ENCODE measurements at places on chromosomes 5 and 9.

GRCh38 chr9:4574657-4575243, 84.5 kb downstream of the SLC1A1 start:
- no peak for DNase-seq

- DNase-seq = no peak
Measured at GRCh38 chr9:105132606-105133005, 111.8 kb upstream of the SLC44A1 start.

GRCh38 chr5:6206501-6206900, 171.8 kb downstream of the MED10 start:
- DNase-seq = no peak

DNA sequence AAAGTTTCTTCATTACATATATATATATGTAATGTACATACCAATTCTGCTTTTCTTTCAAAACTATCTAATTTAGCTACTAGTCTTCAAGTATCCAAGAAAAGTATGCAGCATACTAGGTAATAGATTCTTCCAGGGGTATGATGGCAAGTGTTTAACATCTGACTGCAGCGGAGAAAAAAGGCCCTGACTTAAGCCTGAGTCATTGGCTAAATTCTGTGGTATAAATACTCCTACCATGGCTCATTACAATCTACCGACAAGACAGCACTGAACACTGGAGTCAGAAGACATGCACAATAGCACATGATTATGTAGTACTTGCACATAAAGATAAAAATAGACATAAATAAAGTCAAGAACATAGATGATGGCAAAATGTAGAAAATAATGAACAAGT, 439.9 kb downstream of the BRINP1 start:
- DNase-seq = no peak

GRCh38 chr5:180647941-180648500, 1.4 kb downstream of the FLT4 start:
- no peak for DNase-seq

DNA sequence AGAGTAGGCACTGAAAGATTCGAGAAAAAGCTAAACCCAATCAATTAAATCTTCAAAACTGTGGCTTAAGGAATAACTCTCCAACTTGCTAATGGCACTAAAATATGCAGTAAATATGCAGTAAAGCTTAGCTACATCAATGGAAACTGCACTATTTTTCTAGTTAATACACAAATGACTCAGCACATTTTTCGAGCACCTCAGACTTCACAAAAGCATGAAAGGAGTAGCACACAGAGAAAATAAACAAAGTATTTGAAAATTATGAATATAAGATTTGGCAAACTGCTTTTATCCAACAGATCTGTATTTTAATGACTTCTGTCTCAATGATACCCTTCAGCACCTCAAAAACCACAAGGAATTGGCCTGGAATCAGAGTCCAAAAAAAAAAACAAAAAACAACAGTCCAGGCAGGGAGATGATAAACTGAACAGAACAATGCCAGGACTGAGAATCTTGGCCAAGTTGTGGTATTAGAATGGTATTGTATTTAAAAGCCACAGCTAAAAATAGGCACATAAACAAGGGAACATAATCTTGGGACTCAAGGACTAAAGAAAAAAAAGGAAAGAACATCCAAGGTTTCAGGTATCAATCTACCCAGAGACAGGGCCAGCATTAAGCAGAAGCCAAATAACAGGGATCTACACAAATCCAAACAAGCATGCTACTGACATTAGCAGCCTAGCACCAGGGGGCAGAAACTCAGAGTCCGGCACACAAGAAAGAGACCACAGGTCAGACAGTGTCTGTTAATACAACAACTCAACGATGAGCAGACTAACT, 21.4 kb downstream of the TMEM245 start:
- DNase-seq = no peak

- no peak for DNase-seq
Measured at GRCh38 chr9:126615245-126615790, 1.6 kb downstream of the LMX1B start.

GRCh38 chr9:131886826-131887225, 146.9 kb upstream of the RAPGEF1 start:
- DNase-seq = no peak

- no peak for DNase-seq
Measured at GRCh38 chr9:75962013-75962661, 71.7 kb downstream of the PCSK5 start.

GRCh38 chr9:35646533-35647265, 4.0 kb downstream of the SIT1 start:
- DNase-seq = peak; percentile 37

DNA sequence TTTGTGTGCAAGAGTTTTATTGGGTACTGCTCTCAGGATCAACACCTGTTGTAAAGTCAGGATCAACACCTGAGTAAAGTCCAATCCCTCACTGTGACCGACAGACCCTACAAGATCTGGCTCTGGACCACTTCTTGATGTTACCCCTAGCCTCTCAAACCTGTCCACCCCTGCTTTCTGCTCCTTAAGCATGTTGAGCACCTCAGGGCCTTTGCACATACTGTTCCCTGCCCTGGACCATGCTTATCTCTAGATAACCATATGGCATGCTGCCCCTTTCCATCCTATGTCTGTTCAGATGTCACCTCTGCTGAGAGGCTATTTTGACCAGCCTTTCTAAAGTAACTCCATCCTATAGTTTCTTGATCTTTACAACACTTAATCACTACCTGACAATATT, 269.6 kb downstream of the SMARCA2 start:
- no peak for DNase-seq

- DNase-seq = no peak
Measured at GRCh38 chr9:104900871-104901270, 27.1 kb downstream of the ABCA1 start.

DNA sequence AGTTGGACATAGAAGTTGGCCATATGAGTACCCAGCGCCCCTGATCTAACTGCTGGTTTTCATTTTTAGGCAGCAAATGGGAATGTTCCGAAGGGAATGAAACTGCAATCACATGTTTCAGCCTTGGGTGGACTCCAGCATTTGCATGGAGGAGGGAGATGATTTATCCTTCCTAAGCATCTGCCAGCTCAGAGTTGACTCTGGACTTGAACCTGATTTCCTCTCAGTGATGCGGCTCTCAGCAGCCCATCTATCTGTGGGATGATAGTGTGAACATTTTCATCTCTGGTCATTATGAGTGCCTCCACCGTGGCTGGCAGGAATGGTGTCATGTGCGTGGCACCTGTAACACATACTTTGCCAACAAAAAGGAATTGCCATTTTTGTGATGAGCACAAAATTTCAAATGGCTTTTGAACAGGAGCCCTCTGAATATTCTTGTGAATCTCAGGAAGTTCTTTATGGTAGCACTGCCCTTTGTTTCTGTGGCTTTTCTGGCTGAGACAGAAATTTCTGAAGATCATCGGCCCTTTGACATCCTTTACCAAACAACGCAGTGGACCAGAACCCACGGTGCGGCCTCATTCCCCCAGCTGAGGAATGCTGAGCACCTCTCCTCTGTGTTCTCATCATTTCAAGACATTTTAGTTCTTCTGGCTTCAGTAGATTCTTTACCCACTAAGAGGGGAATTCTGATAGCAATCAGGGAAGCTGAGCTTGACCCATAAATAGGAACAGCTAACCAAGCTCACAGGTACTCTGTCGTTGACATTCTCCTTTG, 28.5 kb downstream of the FUBP3 start:
- no peak for DNase-seq

GRCh38 chr5:61755726-61756222, 423.7 kb downstream of the ZSWIM6 start:
- no peak for DNase-seq

GRCh38 chr5:73482383-73483136, 15.7 kb upstream of the BTF3 start:
- no peak for DNase-seq

DNA sequence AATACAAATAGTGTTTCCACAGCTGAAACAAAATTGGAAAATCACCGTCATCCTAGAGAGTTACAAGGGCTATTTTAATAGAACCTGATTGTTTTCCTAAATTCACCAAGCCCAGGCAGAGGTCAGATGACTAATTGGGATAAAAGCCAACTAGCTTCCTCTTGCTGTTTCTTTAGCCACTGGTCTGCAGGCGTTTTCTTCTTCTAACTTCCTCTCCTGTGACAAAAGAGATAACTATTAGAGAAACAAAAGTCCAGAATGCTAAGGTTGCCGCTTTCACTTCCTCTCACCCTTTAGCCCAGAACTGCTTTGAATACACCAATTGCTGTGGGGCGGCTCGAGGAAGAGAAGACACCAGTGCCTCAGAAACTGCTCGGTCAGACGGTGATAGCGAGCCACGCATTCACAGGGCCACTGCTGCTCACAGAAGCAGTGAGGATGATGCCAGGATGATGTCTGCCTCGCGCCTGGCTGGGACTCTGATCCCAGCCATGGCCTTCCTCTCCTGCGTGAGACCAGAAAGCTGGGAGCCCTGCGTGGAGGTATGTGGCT, at the start of gene TLR4:
TLR4 (plus strand) TSS at position 380 of the 552 bp plus-strand sequence; CDS start at position 450, 70 bp downstream.
- DNase-seq = no peak

DNA sequence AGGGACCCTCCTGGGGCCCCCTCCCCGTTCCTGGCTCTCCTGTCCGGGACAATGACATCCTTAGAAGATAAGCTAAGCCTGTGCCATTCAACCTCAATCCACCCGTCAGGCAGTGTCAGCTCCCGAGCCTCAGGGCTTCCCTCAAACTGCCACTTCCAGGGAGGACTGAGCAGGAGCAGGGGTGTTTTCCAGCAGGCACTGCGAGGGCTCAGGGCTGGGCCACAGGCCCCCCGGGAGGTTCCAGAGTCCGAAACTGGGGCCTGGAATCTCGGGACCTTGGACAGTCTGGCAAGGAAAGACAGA, 26.2 kb downstream of the LHX3 start:
- no peak for DNase-seq

DNA sequence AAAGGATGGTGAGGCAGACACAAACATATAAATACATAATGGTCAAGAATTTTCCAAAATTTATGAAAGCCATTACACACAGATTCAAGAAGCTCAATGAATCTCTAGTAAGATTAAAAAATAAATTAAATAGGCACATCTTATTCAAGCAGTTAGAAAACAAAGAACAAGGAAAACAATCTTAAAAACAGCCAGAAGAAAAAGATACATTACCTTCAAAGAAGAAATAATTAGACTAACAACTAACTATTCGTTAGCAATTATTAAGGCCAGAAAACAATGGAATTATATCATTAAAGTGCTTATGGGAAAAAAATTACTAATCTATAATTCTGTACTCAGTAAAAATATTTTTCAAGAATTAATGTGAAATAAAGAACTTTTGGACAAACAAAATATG, 593.1 kb downstream of the EBF1 start:
- no peak for DNase-seq

GRCh38 chr5:125277494-125278154, 531.2 kb upstream of the ZNF608 start:
- DNase-seq = no peak

DNA sequence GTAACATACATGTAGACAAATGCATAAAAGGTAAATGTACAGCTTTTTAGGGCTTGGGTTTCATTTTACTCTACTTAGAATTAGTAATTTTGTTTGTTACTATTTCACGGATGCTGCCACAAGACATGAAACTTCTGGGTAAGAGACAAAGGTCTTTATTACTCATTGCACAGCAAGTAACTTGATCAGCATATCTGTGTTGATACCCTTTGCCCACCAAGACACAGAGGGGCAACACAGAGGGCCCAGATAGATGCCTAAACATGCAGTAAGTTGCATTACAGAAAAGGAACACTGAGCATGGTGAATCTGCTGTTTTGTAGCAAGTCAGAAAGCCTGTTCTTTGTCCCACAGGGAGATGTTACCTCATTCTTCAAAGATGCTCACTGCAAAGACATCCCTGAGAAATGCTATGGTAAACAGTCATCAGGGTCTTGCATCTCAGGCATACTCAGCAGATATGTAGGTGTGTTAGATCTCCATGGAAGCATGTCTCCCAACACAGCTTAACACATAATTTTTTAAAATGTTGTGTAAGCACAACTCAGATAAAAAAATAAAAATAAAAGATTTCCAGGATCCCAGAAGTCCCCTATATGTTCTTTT, 10.3 kb downstream of the ITGA2 start:
- no peak for DNase-seq

DNA sequence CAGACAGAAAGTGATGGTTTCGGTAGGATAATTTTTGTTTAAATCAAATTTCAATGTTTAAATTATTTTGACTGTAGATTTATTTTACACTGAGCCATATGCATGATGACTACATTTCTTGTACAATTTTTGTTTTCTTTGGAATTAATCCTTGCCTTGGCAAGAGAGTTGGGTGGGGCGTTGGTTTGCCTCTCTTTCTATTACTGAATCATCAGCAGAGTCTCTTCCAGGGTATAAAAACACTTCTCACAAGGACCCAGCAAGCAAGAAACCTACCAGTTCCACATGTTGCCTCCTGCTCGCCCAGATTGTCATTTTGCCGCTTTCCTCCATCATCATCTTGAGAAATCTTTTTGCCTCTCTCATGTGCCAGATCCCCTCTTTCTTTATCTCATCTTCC, 455.0 kb upstream of the DMAC1 start:
- DNase-seq = no peak

DNA sequence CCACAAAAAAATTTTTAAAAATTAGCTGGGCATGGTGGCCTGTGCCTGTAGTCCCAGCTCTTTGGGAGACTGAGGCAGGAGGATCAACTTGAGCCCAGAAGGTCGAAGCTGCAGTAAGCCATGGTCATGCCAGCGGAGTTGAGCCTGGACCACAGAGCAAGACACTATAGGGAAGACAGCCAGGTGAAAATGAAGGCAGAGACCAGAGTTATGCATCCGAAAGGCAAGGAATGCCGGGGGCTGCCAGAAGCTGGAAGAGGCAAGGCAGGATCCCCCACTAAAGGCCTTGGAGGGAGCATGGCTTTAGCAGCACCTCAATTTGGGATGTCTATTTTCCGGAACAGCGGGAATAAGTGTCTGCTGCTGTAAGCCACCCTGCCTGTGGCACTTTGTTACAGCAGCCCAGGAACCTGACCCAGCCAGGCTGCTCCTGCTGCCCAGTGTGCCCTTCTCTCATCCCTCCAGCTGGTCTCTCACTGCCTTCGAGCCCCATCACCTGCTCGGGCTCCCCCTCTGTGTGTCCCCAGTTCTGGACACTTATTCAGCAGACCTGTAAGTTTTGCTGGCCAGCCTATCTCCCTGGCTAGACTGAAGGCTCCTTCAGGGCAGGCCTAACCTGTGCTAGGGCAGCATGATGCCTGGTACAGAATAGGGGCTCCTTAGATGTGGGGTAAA, 16.8 kb upstream of the JADE2 start:
- no peak for DNase-seq

DNA sequence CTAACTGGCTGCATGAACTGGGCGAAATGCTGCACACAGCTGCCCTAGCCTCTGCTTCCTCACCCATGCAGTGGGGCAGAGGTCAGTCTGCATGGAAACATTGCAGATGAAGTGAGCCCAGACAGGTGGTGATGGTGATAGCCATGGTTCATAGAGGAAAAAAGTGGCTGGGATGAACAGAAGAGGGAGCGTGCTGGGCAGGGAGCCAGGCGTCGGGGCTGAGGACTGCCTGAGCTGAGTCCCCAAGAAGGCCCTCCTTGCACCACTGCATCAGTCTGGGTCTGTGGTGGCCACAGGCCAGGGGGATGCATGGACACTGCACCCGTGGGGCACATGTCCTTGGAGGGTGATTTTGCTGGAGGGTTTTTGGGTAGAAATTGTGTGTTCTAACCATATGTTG, 80.5 kb downstream of the AMBP start:
- no peak for DNase-seq

GRCh38 chr5:95761771-95762651, 30.9 kb downstream of the RHOBTB3 start:
- DNase-seq = no peak

Data from NCI-H524 treated with DMSO at 0.1 percent for 48 hours (cell line).